ENCODE measurements at places on chromosomes 6 and 20.

DNA sequence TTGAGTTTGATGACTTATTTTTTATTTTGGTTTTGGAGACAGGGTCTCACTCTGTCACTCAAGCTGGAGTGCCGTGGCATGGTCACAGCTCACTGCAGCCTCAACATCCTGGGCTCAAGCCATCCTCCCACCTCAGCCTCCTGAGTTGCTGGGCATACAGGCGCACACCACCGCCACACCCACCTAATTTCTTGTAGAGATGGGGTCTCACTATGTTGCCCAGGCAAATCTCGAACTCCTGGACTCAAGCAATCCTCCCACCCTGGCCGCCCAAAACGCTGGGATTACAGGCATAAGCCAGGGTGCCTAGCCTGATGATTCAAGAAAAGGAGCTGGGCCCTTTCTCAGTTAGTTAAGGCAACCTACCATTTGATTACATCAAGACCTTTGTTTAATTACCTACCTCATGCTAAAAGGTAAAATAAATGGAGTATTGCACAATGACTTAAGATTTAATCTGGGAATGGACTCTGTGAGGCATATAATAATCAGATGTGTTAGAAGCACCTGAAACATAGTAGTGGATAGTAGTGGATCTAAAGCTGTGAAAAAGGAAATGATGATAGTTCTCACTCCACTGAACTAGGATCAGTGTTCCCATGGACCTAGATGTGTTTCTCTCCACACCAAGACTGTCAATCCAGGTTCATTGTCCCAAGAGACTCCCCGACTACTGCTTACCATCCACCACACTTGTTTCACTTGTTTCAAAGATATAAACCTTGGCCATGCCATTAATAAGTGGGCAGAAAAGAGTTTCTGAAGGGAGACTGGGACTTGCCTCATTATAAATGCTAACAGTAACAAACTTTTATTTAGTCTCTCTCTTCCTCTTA is 2.1 kb downstream of the TNFRSF21 start:
- DNase-seq = no peak

- no peak for DNase-seq
Measured at GRCh38 chr20:5156675-5157448, 30.1 kb downstream of the CDS2 start.

GRCh38 chr20:36269507-36269906 is 33.2 kb downstream of the AAR2 start:
- DNase-seq = no peak

DNA sequence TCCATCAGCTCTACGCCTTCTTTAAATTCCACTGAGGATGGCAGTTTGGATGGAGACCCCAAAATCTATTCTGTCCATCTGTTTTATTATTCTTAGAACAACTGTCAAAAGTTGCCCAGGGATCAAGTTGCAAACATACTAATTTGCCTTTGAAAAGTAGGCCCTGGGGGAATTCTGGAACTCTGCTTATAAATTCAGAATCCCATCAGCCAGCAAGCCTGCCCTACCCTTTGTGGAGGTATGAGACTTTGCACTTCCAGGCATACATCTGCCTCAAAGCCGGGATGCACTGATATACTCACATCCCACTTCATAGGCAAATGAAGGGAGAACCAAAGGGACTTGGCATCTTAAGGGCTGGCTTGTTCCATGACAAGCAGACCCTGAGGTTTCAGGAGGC is 93.6 kb downstream of the INSM1 start:
- DNase-seq = no peak

- no peak for DNase-seq
Measured at GRCh38 chr6:100078509-100078908, 84.5 kb upstream of the MCHR2 start.

GRCh38 chr6:66526061-66526460 is 819.0 kb upstream of the EYS start:
- no peak for DNase-seq

- DNase-seq = no peak
Measured at GRCh38 chr6:123418071-123418470, 218.7 kb downstream of the TRDN start.

- DNase-seq = no peak
Measured at GRCh38 chr20:42083280-42083679, 465.1 kb upstream of the CHD6 start.

- no peak for DNase-seq
Measured at GRCh38 chr6:94350833-94351232, 931.5 kb upstream of the EPHA7 start.

GRCh38 chr6:72733045-72733444 is 111.2 kb downstream of the KCNQ5 start:
- no peak for DNase-seq

DNA sequence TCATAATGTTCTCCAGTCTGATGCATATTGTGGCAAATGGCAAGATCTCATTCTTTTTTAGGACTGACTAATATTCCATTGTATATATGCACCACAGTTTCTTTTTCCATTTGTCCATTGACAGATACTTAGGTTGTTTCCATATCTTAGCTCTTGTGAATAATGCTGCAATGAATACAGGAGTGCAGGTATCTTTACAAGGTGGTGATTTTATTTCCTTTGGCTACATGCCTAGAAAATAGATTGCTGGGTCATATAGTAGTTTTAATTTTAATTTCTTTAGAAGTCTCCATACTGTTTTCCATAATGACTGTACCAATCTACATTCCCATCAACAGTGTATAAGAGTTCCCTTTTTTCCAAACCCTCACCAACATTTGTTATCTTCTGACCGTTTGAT is 97.5 kb downstream of the TRMT11 start:
- no peak for DNase-seq

DNA sequence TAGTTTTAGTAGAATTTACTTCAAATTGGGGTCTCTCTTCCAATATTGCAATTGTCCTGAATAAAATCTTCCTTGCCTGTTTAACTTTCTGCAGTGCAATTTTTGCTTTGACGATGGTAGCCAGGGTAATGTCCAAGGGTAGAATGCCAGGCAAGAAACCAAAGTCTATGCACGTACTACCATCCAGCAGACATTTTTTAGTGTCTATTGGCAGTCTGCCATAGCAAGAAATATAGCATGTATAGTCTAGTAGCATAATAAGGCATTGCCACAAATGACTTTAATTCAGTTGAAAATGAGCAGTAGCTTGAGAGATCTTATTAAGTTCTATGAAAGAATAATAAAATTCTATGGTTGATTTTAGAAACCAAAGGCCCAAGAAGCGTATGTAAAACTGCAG is 62.3 kb upstream of the KCNQ5 start:
- DNase-seq = no peak

DNA sequence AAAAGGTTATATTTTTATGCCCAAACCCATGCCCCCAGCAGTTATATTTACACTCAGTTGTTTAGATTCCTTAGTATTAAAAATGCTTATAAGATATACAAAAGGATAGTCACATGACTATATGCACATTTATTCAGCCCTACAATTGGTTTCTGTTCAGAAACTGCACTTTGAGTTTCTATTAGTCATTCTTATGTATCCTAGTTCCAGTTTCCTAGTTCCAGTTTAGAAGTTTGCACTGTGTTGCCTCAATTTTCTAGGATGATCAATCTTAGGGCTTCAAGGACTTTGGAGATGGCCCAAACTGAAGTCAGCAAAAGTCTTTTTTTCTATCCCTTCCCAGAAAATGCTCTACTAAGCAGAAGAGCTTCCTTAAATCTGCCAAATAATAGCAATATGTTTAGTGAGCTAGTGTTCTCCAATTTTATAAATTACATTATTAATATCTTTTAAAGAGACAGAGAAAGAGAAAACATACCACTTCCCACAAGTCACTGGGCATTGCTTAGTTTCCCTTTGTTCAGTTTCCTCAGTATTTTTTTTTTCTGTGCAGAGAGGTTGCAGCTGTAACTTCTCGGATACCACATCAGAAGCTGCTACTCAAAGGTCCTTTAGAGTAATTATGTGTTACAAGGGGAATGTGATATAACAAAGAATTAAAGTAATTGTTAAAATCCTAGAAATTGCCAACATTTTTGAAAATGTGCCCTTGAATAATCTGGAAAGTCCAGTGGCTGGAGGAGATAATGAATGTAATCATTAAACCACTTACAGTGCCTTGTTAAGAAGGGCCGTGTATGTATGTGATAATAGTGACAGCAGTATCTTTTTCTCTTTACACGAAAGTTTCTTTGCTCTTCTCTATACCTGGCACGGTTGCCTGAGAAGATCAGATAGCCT is 138.8 kb downstream of the KHDRBS2 start:
- no peak for DNase-seq

DNA sequence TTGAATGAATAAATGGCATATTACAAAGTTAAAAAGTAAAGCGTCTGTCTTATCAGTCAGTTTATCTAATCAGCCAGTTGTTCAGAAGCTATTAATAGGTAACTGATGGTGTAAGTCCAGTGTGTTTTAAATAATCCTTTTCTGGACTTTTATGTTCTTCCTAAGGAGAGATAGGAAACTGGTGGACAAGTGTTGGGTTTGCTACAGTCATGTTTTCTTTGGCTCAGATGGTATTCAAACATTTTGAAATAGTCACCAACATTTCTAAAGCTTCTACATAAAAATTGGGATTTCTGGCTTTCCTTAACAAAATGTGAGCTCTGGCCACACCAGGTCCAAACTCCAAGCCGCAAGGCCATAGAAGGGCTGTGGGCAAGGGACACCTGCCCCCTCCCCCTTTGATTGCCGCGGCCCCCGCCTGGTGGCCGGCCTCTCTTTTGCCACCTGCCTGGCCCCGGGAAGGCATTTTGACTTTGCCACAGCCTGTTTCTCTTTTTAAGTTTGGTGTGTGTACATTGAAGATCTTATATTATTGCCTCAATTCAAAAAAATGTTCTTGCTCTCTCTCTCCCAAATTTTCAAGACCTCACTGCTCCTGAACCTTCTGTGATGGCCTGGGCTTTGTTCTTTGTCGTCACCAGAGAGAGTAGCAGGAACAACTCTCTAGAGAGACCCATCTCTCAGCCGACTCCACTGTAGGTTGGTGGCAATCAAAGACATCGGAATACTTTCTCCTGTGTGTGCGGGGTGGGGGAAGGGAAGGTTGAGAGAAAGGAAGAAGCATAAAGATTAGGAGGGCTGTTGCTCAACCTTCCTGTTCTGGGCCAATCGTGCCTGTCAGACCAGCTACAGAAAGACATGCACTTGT is 84.0 kb upstream of the ZNF217 start:
- DNase-seq = no peak

DNA sequence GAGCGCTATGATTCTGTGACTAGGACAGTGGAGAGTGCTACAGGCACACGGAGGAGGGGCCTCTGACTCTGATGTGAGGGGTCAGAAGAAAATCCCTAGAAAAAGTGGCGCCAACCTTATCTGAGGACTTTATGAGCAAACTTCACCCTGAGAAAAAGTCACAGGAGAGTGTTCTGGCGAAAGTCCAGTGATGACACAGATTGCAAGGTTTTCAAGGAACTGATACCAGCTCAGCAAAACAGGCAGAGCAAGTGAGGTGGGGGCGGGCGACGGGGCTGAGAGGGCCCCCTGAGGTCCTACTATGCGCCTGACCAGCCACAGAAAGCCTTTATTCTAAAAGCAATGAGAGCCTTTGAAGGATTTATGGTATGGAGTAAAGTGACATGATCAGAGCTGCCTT is 73.3 kb downstream of the SLC22A23 start:
- DNase-seq = no peak

GRCh38 chr6:169663468-169663867 is 38.4 kb downstream of the WDR27 start:
- DNase-seq = no peak

DNA sequence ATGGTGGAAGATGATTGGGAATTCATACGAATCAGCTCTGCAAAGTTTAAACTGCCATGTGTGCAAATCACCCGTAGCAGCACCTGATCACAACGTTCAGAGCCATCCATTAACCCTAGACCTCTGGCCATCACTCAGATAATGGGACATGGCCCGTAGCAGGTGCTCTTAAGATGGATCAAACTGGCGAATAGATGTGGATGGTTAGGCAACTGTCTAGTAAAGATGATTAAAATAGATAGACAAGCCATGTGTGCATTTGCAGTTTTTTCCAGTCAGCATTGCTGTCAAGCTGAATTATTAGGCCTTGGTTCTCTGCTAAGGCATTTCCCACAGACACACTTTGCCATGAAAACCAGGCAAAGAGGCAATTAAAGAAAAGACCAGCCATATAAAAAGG is 40.6 kb upstream of the PHACTR1 start:
- DNase-seq = no peak

GRCh38 chr6:32945108-32945760 is 4.4 kb upstream of the HLA-DMB start:
- DNase-seq = peak; percentile 70
